Neural crest cell (in vitro differentiated cells): ENCODE measurements at places on chromosomes 3 and 15.

DNA sequence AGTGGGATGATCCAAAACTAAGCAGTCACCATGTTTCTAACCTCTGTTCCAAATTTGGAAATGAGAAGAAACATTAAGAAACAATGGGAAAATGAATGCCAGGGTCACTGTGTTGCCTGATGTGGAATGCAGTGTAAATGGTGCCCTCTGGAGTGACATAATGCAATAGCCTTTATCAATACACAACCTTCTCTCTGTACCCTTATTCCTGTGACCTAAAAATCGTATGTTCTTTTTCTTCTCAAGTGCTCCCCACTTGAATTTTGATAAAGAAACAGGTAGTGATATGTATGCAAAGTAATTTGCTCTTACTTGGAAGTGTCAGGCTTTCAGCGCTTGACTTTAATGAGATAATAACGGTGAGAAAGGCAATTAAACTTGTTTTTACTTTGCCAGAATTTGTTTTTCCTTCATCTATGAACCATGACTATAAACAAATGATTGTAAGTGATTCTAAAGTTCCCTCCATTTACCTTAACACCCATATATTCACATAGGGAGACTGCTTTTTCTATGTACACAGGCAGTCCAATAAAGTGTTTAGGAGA is 145.8 kb upstream of the THRB start:
- no peak for DNase-seq

- DNase-seq: no peak
These were observed 281.7 kb upstream of the RASGRP1 start for GRCh38 chr15:38846346-38846745.

GRCh38 chr15:79431636-79432344 is at the start of gene MINAR1:
Gene MINAR1 (plus strand): TSS chr15:79432336. CDS start chr15:79456148, 23,812 bp downstream.
- DNase-seq: peak; percentile 54

DNA sequence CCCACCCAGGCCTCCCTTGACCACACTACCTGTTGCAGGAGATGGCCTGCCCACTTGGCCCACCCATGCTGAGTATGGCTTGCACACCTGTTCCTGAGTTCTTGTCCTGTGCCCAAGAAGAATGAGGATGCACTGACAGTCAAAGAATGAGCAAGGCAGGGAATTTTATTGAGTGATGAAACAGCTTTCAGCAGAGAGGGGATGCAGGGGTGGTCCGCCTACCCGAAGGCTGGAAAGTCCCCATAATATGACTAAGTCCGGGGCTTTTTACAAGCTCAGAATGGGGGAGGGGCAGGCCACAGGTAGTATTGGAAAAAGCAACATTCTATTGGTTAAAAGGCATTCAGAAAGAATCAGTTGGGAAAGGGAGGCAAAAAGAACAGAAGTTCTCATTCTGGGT is 29.9 kb upstream of the RNU6-1 start:
- no peak for DNase-seq

- no peak for DNase-seq
These were observed 559.3 kb upstream of the ARRDC4 start for GRCh38 chr15:97401195-97401594.

DNA sequence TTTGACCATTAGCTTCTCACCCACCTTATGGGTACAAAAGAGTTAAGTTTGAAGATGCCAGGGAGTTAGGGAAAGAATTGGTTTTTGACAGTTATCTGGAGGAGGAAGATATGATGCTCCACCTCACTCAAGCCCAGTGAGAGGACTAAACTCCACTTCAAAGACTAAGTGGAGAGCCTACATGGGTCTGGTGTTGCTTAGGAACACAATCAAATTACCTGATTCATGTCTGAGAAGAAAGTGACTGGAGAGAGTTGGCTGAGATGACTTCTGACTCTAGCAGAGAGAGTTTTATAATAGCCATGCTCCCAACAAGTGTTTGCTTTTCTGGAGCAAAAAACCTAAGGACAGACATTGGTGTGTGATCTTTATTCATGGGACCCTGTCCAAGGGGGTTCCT is 43.3 kb downstream of the SUCNR1 start:
- no peak for DNase-seq

GRCh38 chr3:190261740-190262139 is 60.5 kb downstream of the CLDN1 start:
- DNase-seq: no peak

DNA sequence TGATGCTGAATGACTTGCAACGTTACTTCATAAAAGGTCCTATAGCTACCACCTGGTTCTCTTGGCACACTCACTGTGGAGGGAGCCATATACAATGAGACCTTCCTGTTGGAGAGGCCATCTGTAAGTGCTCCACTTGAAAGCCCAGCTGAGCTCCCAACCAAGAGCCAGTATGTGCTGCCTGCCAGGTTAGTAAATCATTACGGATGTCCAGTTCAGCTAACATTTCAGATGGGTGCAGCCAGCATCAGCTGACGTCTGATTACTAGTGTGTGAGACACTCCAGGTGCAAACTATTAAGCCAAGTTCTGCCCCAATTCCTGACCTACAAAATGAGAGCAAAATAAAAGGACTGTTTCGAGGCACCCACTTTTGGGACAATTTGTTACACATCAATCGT is 274.4 kb upstream of the ROBO2 start:
- no peak for DNase-seq

- DNase-seq: no peak
These were observed 228.9 kb downstream of the CD47 start for GRCh38 chr3:107861904-107862303.

DNA sequence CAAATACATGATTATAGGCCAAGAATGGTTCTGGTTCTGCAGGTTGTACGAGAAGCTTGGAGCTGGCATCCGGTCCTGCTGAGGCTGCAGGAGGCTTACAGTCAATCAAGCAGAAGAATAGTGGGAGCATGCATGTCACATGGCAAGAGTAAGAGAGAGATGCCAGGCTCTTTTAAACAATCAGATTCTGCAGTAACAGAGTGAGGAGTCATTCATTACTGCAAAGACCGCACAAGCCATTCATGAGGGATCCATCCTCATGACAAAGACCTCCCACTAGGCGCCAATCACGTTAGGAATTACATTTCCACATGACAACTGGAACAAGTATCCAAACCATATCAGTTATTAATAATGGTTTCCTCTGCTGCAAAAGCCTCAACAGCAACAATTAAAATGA is 536.8 kb downstream of the CADM2 start:
- DNase-seq: no peak

DNA sequence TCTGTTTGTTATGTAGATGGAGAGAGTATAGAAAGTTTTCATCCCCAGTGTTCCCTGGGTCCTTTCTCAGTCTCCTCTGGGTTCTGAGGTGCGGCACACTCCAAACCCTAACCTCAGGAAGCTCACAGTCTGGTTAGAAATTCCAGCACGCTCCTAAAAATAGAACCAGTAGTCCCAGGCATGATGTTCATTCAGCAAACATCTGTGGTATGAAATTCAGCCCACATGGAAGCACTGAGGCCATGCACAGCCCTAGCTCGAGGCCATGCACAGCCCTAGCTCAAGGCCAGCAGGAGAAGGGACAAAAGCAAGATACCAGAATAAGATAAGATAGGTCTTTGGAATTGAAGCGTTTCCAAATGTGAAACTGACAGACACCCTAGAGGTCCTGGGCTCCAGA is 82.3 kb upstream of the OXTR start:
- DNase-seq: no peak

- no peak for DNase-seq
These were observed 257.6 kb upstream of the STT3B start for GRCh38 chr3:31275038-31275572.

DNA sequence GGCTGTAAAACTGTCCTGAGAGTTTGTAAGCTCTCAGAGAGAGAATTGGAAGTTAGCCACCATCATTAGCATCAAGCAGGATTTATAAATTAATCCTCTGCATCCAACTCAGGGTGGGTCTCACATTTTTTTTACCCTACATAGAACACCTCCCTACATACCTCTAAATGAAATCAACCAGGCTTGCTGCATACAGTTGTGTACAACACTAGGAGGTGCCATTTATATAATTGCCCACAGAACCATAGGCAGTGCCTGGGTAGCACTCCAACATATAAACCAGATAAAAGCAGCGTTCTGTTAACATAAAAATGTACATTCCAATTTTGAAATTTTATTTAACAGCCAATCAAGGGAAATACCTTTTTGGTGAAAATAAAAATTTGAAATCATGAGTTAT is 48.2 kb upstream of the SELENOK start:
- no peak for DNase-seq

GRCh38 chr3:61928039-61928438 is 366.7 kb downstream of the PTPRG start:
- DNase-seq: no peak

- DNase-seq: no peak
These were observed 8.4 kb downstream of the MYO1E start for GRCh38 chr15:59364248-59364647.

DNA sequence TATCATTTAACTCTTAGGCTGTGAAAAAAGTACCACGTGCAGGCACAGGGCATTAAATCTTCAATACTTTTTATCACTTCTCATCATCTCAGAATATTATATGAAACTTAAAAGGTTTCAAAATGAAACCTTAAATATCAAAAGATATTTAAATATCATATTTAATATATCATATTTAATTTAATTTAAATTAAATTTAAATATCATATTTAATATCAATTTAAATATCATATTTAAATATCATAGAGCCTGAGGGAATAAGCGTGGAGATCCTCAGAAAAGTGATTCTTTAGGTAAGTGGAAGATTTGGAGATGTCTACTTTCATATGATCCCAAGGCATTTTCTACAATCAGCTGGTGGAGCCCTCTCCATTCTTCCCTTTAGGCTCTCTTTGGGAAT is 716.6 kb downstream of the OTOL1 start:
- no peak for DNase-seq

- no peak for DNase-seq
These were observed 634.5 kb upstream of the TGFBR2 start for GRCh38 chr3:29971895-29972294.

DNA sequence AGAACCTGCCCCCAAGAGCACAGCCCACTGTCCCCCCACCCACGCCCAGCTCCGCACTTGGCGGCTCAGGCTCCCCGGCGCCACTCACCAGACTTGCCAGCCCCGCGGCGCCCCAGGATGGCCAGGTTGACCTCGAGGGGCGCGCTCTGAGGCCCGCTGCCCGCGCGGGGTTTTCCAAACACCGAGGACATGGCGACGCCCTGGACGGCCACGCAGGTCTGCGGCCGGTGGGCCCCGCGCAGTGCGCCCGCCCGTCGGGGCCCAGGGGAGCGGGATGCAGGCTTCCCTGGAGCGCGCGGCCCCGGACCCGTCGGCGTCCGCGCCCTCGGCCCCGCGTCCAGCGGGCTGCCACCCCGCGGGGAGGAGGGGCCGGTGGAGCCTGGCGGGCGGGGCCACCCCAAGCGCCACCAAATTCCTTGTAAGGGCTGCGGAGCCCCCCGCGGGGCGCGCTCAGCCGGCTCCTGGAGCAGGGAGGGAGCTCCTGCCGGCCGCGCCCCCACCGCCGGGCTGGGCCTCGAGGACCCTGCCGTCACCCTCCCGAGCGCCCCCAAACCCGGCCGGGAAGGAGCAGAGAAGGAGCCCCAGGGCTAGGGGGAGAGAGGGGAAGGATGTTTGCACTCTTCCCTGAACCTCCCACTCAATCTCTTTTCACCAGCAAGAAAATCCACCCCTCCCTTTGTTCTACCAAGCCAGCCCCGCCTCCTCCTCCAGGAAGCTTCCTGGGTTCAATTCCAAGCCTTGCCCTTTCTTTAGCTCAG is at the start of gene RASL12:
Gene RASL12, minus strand, starts transcription at position 347 of the 758 bp plus-strand sequence. Its CDS starts 156 bp downstream, at position 191.
- no peak for DNase-seq

- no peak for DNase-seq
These were observed 245.7 kb downstream of the FAM43A start for GRCh38 chr3:194931347-194931746.

DNA sequence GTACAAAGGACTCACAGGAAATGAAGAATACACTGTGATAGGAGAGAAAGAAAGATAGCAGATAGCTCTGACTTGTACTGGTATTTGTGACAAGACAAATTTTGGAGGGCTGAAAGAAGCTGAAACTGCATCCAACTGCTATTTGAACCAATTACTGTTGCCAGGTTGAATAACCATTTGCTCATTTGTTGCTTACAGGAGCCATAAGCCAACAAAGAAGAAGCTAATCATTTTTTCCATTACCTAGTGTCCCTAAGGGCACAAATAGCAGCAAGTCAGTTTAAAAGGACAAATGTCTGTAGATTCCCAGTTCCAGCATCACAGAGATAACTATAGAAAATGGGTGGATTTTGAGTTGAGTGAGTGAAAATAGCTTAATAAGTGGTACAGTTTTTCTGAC is 376.9 kb upstream of the ARPP21 start:
- no peak for DNase-seq
